ENCODE measurements at places on chromosomes 2 and 18.

GRCh38 chr2:200930947-200931626, 32.4 kb downstream of the ORC2 start:
- DNase-seq, result no peak

DNA sequence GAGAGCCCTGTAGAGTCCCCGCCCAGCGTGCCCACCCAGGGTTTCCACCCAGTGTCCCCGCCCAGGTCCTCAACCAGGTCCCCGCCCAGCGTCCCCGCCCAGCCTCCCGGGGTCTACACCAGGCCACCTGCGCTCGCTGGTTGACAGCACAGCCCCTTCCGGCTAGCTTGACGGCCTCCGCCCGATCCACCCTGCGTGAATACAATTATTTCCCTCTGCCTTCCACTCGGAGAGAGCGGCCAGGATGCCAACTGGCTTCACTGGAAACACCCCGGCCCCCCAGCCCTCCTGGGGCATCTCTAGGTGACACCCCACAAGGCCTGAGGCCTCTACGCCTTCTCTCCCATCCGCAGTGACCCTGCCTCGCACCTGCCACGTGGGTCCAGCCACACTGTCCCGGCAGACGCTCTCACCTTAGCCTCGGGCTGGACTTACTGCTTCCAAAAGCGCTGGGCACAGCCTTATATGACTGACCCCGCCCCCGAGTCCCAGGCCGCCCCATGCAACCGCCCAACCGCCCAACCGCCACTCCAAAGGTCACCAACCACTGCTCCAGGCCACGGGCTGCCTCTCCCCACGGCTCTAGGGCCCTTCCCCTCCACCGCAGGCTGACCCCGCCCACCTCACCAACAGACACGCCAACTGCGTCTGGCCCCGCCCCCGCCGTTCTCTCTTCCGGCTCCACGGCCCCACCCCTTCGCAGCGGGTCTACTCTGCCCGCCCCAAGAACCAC, 188.1 kb downstream of the LAMA1 start:
- DNase-seq, result no peak

DNA sequence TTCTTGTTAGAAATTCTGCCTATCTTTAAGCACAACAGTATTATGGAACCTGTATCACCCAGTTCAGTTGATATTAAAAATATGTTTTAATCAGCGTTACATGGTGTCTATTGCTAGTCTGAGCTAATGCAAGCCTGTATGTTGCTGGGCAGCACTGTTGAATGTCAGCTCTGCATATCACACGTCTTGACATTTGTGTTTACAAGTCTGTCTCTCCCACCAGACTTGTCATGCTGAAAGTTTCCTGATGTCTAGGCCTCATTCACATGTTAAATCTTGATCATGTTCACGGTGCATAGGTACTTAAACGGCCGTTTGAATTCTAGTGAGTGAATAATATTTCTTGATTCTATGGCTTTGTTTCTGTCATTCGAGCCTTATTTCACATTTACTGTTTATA, 385.0 kb downstream of the SOCS6 start:
- DNase-seq, result no peak

DNA sequence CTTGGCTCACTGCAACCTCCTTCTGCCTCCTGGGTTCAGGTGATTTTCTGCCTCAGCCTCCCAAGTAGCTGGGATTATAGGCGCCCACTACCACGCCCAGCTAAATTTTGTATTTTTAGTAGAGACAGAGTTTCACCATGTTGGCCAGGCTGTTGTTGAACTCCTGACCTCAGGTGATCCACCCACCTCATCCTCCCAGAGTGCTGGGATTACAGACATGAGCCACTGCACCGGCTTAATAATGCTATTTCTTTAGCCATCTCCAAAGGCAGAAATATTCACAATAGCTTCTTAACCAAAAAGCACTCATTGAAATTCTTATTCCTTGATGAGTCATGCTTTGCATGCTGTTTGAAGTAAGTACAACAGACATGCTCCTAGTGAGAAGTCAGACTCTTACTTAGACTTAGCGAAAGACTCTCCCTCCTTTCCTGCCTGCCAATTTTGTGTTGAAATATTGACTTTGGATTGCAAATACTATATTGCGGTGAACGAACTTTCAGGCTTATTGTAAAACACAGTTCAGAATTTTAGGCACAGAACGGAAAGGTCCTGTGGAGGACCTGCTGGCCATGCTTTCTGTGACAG, 4.4 kb downstream of the ACTR3 start:
- DNase-seq, result no peak

All from retina (tissue), 1 donor.